OCI-M1 (cell line): ENCODE measurements at places on chromosomes 2 and 18.

- no peak for DNase-seq
These were observed 612.0 kb downstream of the IRS1 start for GRCh38 chr2:226187616-226188015.

DNA sequence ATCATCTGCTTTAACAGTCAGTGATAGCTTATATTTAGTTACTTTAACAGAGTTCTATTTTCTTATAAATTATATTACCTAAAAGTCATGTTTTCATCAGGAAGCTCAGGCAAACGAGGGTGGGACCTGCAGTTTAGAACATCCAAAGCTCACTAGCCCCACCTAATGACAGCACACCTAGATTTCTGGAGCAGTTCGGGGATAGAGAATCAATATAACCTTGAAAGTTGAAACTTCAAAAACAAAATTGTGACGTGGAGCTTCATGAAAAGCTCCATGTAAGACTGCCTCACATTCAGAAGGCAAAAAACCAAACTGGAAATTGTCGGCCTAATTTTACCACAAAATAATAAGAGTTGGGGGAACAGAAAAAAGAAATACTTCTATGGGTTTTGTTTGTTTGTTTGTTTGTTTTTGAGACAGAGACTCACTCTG, 185.9 kb upstream of the CCDC150 start:
- peak; percentile 61 for DNase-seq

GRCh38 chr18:35091841-35092240, 50.6 kb downstream of the MAPRE2 start:
- no peak for DNase-seq

- peak; percentile 67 for DNase-seq
These were observed 39.2 kb upstream of the RASGRP3 start for GRCh38 chr2:33437297-33437696.

GRCh38 chr2:101467306-101467705, 7.6 kb downstream of the RFX8 start:
- DNase-seq = no peak

- no peak for DNase-seq
These were observed 21.1 kb downstream of the KIF5C start for GRCh38 chr2:148896136-148896535.

GRCh38 chr2:221104361-221104811, 467.7 kb downstream of the EPHA4 start:
- no peak for DNase-seq

DNA sequence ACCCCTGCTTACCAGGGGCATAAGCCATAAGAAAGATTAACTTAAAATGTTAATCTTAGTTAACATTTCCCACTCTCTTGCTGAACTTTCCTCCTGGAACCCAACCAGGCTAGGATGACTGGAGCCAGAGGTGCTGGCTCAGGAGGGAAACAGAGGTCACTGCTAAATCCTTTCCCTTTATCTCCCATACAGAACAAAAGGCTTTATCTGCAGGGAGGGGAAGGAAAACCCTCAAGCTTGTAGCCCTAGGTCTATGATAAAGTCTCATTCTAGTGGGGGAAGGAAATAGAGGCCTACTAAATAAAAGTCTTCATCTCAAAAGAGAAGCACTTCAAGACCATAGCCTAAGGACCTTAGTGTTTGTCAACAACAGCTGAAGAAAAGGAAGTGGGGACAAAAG, 18.6 kb downstream of the HIBCH start:
- DNase-seq = peak; percentile 40

- no peak for DNase-seq
These were observed 433.0 kb upstream of the CHAC2 start for GRCh38 chr2:53334610-53335009.

DNA sequence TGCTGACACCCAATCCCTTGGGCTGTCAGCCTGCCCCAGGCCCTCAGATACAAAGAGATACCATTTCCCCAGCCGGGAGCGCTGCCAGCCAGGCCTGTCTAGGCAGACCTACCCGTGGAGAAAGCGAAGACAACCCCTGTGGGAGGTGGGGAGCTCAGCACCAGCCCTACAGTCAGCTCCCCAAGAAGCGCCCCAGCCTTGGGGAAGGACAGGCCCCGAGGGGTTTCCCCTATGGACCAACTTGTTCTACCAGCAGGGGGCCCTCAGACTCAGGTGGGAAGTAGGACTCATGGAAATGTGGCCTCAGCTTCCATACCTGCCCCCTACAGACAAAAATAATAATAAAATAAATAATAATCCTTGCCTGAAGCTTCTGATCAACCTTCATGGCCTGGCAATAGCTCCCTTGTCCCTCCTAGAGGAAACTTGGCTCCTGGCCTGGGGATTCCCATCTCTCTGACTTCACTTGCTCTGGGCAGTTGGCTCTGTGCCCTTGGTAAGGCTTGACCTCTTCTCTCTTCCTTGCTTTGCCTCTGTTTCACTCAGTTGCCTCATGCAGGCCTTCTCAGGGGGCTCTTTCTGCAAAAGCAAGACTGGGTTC, 7.0 kb downstream of the SLC35F6 start:
- peak; percentile 37 for DNase-seq
